ENCODE measurements at places on chromosomes 3 and 15. TPM values are rescaled to one million over a fixed set of nuclear protein-coding genes. Genes with fewer than 3 reads are reported as not detected.

TFDP2 gene
- 256 TPM for total RNA-seq

SLC51B gene
- total RNA-seq, result 1.4 TPM

LRRC2 gene
- total RNA-seq, result 13.0 TPM

CSTA gene
- total RNA-seq, result 17.0 TPM

SAXO2 gene
- total RNA-seq, result 1.8 TPM

ADAMTSL3 gene
- total RNA-seq, result 29.2 TPM

DNA sequence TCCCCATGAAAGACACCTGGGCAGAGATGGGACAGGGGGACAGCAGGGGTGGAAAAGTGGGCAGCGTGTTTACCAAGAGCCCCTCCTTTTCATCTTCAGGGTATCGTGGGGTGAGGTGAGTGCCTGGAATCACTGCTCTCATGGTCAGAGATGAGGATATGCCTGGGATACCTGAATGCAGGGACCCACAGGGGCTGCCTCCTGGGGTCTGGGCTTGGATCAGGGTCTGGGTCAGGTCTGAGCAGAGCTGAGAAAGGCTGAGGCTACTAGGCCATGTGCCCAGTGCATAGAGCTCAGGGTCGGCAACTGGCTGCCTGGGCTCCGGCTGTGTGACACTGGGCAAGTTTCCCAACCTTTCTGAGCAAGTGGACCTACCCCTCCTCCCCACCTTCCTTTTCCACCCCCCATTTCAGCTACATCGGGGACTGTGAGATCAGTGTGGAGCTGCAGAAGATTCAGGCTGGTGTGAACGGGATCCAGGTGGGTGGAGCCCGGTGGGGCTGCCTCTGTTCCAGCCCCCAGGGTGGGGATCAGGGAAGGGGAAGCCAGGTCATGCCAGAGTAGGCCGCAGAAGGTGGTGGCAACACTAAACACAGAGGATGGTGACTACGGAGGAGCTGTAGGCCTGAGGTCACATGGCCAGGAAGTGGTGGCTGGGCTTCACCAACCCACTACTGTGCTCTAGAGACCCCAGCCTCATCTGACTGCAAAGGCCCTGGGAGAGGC is 24.5 kb downstream of the ESYT3 start:
- no peak for DNase-seq

DNA sequence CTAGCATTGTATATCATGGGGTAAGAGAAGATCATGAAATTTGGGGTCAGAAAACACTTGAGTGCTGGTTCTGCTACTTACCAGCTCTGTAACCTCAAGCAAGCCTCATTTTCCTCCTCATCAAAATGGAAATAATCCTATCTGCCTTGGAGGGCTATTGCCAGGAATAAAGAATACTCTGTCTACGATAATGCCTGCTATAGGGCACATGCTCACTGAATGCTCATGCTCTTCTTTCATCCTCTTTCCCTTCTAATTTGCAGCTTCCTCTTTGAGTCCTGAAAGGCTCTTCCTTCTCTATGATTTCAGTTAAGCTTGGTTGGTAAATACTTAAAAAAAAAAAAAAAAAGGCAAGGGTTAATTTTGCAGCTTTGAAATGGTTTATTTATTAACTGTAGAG is 12.8 kb downstream of the RTP1 start:
- no peak for DNase-seq

DNA sequence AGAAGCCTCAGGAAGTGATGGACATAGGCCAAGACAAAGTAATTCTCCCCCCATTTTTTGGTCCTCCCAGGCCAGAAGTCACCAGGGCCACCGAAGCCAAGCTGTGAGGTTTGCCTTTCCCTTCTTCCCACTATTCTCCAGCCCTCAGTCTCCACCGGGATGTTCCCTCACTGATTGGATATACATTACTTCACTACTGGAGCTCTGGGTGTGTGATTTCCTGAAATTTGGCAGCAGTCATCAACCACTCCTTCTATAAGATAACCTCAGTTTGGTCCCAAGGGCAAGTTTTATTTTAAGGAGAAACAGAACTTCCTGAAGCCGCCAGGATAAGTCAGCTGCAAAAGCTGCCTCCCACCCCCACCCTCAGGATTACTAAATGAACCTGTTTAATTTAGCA is 11.3 kb downstream of the SLCO2A1 start:
- DNase-seq, result peak; percentile 41

DNA sequence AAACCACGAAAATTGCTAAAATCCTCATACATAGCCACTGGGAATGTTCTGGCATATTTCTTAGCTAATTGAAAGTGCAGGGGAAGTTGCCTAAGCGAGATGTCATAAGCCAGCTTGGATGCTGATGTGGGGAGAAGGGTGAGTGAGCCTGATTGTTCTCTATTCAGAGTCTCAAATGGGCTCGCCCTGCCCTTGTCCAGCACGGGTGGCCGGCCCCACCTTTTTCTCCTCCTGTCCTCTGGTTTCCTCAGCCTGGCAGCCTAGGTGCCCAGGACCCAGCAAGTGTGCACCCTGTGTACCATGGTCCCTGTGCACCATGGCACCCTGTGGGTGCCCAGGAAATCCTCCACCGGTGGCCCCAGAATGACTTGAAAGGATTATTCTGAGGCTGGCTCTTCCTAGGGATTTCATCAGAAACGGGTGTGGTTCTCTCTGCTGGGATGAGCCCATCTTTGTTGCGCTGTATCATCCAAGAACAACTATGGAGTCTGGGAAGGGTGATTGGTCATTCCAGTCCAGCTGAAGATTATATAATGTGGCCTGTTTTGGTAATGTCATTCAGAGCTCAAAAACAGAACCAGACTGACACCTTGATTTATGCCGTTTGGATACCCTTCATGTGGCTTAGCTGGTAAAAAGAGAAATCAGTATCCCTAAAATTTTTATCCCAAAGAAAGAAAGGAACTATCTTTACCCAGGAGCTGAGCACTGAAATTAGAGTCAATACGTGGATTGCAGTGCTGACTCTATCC is 150.8 kb upstream of the BHLHE40 start:
- DNase-seq, result no peak

GRCh38 chr15:94080416-94080815 is 150.9 kb upstream of the MCTP2 start:
- DNase-seq, result peak; percentile 33

- DNase-seq, result peak; percentile 24
Measured at GRCh38 chr3:186598108-186598784, 14.6 kb upstream of the AHSG start.

- no peak for DNase-seq
Measured at GRCh38 chr3:189188466-189188865, 16.7 kb downstream of the TPRG1 start.

DNA sequence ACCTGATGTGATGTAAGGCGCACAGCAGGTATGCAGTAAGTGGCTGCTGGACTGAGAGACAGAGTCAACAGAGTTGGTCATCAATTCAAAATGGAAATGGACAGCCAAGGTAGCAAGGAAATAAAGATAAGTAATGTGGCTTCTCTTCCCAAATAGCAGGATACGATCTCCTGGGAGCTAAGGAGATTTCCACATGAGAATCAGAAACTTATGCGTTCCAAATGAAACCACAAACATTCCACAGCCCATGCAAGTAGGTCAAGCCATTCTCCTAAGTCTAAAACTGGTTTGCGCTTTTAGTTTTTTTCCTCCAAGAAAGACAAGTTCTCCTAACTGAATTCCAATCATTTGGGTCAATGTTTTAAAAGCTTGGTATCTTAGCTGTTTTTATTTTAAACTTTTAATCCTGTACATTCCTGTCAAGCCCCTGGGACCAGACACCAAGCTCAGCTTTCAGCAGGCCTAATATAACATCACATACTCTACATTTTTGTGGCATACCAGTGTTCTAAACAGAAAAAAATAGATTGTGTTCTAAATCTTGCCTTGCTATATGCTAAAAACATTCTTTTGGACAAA is 73.7 kb upstream of the TSPAN3 start:
- DNase-seq, result peak; percentile 37

- no peak for DNase-seq
Measured at GRCh38 chr15:98416222-98416855, 232.0 kb upstream of the IGF1R start.

DNA sequence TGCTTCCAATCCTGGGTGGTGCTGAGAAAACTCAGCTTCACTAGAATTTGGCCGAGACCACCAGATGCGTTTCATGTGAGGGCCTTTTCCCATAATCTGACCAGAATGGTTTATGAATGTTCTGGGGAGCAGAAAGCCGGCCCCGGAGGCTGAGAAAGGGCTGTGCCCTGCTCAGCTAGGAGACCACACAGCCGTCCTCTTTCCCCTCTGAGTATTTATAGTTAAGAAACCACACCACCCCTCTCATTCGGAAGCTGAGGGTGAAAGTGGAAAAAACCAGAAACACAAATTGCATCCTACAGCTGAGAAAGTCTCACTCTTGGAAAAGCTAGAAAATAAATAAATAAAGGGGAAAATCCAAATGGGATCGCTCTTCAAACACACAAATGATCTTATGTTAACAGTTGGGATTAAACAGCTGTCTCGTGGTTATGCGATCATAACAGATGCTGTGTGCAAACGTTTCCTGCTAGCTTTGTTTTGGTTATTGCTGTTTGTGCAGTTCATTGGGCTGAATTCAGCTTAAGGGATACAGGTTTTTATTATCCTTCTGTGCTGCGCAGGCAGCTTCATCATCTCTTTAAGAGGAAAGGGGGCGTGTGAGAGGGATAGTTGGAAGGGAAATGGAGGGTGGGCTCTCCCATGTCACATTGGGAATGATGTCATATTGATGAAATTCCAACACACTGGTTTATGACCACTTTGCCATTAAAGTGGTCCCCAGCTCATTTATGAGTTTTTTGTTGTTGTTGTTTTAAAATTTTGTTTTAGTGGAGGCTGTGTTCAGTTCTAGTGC is 1026.2 kb upstream of the NR2F2 start:
- peak; percentile 93 for DNase-seq

DNA sequence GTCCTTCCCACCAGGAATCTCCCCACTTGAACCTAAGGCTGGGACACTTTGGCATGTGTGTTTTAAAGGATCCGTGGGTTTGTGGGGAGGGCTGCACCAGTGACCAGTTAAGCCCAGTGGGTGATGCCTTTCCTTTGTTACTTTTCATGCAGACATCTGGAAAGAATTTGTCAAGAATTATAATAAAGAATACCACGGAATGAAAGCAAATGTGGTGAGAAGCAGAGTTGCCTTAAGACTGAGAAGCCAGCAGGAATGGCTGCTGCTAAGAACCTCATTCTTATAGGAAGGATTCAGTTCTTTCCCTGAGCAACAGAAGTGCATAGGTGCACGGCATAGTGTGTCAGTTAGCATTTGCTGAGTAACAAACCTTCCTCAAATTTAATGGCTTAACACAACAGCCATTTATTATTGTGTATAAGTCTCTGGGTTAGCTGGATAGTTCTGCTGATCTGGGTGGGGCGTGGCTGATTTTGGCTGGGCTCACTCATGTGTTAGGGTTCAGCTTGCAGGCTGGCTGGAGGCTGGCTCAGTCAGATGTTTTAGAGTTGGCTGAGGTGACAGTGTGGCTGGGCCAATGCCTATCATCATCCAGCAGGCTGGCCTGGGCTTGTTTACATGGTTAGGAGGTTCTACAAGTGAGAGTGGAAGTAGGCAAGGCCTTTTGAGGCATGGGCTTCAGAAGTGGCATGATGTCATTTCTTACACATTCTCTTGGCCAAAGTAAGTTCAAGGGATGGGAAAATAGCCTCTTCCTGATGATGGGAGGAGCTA is 262.7 kb upstream of the CTDSPL start:
- DNase-seq, result no peak

DNA sequence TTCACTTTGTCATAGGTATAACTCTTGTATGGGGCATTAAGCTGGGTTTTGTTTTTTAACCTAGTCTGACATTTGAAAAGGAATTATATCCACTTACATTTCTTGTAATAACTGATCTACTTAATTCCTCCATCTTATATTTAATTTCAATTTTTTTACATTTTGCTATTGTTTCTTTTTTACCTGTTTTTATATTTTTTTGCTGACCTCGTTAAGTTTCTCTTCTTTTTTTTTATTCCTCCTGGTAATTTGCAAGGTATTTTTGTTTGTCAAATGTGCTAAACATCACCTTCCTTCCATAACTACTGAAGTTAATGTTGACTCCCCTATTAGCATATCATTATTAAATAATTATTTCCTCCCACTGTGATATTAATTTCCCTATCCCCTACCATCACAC is 87.7 kb upstream of the NR2F2 start:
- no peak for DNase-seq

GRCh38 chr3:129228891-129229585 is 20.4 kb upstream of the COPG1 start:
- peak; percentile 46 for DNase-seq

- DNase-seq, result no peak
Measured at GRCh38 chr3:3559786-3560185, 239.4 kb upstream of the LRRN1 start.

DNA sequence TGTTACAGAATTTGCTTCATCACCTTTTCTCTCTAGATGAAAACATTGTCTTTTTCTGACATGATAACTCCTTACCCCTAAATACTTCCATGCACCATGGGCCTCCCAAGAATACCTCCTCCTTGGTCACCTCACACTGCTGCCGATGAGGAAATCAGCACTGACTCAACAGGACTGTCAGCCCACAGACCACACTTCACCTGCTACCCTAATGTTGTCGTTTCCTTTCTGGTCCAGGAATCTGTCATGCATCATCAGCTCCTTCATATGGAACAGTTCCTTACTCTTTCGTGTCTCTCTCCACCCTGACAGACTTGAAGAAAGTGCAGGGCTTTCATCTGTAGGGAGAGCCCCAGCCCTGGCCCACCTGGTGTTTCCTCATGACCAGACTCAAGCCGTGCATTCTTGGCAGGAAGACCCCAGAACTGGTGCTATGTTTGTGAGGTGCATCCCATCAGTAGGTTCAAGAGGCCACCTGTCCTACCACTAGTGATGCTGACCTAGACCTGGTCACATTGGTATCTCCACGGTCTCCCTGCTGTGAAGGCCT is 41.1 kb upstream of the PLXNA1 start:
- DNase-seq, result no peak

- no peak for DNase-seq
Measured at GRCh38 chr15:88849376-88850072, 45.8 kb downstream of the HAPLN3 start.

- DNase-seq, result no peak
Measured at GRCh38 chr3:149585401-149585726, 72.5 kb downstream of the WWTR1 start.

DNA sequence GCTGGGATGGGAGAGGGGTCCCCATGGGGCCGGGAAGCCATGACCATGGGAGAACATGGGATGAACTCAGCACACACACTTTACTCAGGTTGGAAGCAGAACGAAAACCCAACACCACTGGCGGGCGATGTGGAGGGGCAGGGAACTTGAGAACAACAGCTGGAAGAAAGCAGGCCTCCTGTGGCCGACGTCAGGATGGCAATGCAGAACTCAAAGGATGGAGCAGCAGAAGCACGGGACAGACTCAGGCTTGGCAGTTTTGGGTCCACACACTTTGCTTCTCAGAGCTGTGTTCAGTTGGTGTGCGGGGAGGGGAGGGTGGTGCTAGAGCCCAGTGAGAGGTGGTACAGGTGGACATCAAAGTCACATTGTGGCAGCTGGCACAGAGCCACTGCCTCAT is 80.7 kb downstream of the SEC22A start:
- no peak for DNase-seq
